Suprapubic skin (tissue), 4 donors: ENCODE measurements at places on chromosomes 6 and 20. TPM values are rescaled to one million over a fixed set of nuclear protein-coding genes. Genes with fewer than 3 reads are reported as not detected.

VNN1 gene
- 1.1 TPM for total RNA-seq

- H3K4me3 ChIP-seq: no peak overlapping the region
- no peaks in the 10 kb centered on the region for H3K4me1 ChIP-seq
- H3K27me3 ChIP-seq: no peaks in the 10 kb centered on the region
Observed at GRCh38 chr6:434051-434705, 42.6 kb downstream of the IRF4 start.

OCSTAMP gene
- total RNA-seq: not detected

DNA sequence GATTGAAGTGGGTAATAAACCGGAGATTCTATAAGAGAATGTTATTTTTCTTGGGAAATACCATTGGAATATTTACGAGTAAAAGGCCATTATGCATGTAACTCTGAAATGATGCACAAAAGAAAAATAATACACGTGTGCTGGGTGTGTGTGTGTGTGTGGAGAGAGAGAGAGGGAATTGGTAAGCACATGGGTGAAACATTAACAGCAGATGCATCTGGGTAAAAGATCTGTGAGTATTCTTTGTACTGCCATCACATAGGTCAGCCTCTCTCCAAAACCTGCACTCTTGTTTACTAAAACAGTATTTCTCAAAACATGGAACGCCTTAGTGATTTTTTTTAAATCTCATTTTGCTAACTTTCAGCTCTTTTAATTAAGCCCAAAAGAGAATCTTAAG, 28.9 kb downstream of the EYA2 start:
- DNase-seq: no peak
- H3K27me3 ChIP-seq: no peaks in the 10 kb centered on the region
- no peak overlapping the region for H3K4me3 ChIP-seq
- no peak overlapping the region for H3K27ac ChIP-seq

RSPH4A gene
- 0.81 TPM for total RNA-seq

GRCh38 chr6:104326173-104327001, 533.3 kb downstream of the HACE1 start:
- no peaks in the 10 kb centered on the region for H3K4me1 ChIP-seq
- H3K36me3 ChIP-seq: no peaks in the 10 kb centered on the region
- no peak overlapping the region for H3K4me3 ChIP-seq
- no peak for DNase-seq
- no peaks in the 10 kb centered on the region for H3K27me3 ChIP-seq
- H3K27ac ChIP-seq: no peak overlapping the region

LY6G6C gene
- total RNA-seq: 310 TPM

- no peaks in the 10 kb centered on the region for H3K27me3 ChIP-seq
- H3K36me3 ChIP-seq: no peaks in the 10 kb centered on the region
- no peak overlapping the region for H3K27ac ChIP-seq
- no peaks in the 10 kb centered on the region for H3K4me1 ChIP-seq
Observed at GRCh38 chr6:47741807-47742206, 40.0 kb upstream of the OPN5 start.

POU5F1 gene
- total RNA-seq: 0.85 TPM

PLA2G7 gene
- 6.0 TPM for total RNA-seq

CPNE5 gene
- total RNA-seq: 0.64 TPM

- H3K4me1 ChIP-seq: peaks cover 17% of the 10 kb centered on the region
- no peak for DNase-seq
- H3K27me3 ChIP-seq: peaks cover 16% of the 10 kb centered on the region
- no peaks in the 10 kb centered on the region for H3K36me3 ChIP-seq
Observed at GRCh38 chr20:62752181-62752670, 43.6 kb downstream of the NTSR1 start.

GRCh38 chr20:50256577-50256976, 65.9 kb downstream of the CEBPB start:
- H3K4me1 ChIP-seq: peaks cover 15% of the 10 kb centered on the region
- DNase-seq: no peak
- H3K27ac ChIP-seq: no peak overlapping the region
- H3K27me3 ChIP-seq: no peaks in the 10 kb centered on the region
- H3K36me3 ChIP-seq: no peaks in the 10 kb centered on the region
